Daoy (cell line): ENCODE measurements at places on chromosomes 5 and 9. TPM values are rescaled to one million over a fixed set of nuclear protein-coding genes. Genes with fewer than 3 reads are reported as not detected.

The CCNO gene
- total RNA-seq, result 6.2 and 7.1 TPM in 2 replicates

GRCh38 chr5:134506054-134507039 lies 19.1 kb upstream of the JADE2 start:
- DNase-seq, result peak; percentile 63

DNA sequence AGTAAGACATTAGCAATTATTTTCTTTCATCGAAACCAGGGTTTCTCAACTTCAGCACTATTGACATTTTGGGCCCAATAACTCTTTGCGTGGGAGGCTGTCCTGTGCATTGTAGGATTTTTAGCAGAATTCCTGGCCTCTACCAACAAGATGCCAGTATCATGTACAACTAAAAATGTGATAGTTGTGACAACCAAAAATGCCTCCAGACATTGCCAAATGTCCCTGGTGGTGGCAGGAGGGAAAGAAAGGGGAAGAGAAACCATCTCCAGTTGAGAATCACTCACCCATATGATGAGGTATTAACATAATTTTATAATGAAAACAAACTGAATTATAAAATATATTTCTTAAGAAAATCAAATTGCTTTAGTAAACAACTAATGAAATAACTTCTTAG lies 406.1 kb downstream of the RAB3C start:
- DNase-seq, result no peak

GRCh38 chr9:86941197-86941596 lies 6.1 kb downstream of the GAS1 start:
- no peak for DNase-seq

The FABP6 gene
- total RNA-seq, result 5.7 and 10.7 TPM in 2 replicates

GRCh38 chr9:100308965-100309564 lies 43.7 kb downstream of the TEX10 start:
- DNase-seq, result no peak

DNA sequence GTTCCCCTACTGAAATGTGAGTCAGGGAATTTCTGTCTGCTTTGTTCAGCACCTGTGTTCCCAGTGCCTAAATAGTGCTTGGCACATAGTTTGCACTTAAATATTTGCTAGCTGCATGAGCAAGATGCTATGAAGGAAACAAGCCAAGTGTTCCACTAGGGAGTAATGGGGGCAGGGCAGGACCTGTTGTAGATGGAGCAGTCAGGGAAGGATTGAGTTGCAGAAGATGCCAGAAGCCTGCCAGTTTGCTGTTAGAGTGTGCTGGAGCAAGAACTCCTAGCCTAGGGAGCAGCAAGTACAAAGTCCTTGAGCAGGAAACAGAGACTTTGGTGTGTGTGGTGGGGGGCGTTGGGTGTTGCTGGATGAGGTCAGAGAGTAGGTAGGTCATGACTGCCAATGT lies 87.5 kb downstream of the DAB2IP start:
- DNase-seq, result no peak

GRCh38 chr9:133742849-133743444 lies 4.8 kb upstream of the SARDH start:
- peak; percentile 80 for DNase-seq

The GNA14 gene
- total RNA-seq, result 0.23 and 0.48 TPM in 2 replicates

The SMIM23 gene
- total RNA-seq, result not detected in 2 replicates

- no peak for DNase-seq
These were observed 18.9 kb downstream of the SEMA4D start for GRCh38 chr9:89478821-89479668.

The QRFP gene
- total RNA-seq, result not detected in 2 replicates

The TAF11L2 gene
- total RNA-seq, result not detected in 2 replicates

The PCDHGA10 gene
- 0.06 and 0.30 TPM in 2 replicates for total RNA-seq

The CAMLG gene
- 24.7 and 32.3 TPM in 2 replicates for total RNA-seq

The FCHSD1 gene
- total RNA-seq, result 7.5 and 13.2 TPM in 2 replicates

GRCh38 chr9:123868002-123868401 lies 61.9 kb downstream of the DENND1A start:
- no peak for DNase-seq

The CEL gene
- 0.18 and 0.29 TPM in 2 replicates for total RNA-seq

DNA sequence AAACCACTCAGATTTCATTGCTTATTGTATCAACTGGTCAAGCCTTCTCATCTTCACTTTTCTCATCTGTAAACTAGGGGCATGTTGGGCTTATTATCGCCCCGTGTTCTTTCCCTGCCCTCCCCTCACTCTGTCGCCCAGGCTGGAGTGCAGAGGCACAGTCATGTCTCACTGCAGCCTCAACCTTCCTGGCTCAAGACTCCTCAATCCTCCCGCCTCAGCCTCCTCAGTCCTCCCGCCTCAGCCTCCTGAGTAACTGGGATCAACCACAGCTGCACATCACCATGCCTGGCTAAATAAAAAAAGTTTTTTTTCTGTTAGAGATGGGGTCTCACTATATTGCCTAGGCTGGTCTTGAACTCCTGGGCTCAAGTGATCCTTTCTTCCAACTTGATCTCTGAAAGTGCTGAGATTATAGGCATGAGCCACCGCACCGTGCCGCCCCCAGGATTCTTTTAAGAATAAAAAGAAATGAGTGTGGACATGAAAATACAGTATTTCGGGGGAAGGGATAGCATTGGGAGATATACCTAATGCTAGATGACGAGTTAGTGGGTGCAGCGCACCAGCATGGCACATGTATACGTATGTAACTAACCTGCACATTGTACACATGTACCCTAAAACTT lies 2.0 kb downstream of the MAML1 start:
- DNase-seq, result no peak

- no peak for DNase-seq
These were observed 42.0 kb downstream of the THBS4 start for GRCh38 chr5:80077051-80077714.

DNA sequence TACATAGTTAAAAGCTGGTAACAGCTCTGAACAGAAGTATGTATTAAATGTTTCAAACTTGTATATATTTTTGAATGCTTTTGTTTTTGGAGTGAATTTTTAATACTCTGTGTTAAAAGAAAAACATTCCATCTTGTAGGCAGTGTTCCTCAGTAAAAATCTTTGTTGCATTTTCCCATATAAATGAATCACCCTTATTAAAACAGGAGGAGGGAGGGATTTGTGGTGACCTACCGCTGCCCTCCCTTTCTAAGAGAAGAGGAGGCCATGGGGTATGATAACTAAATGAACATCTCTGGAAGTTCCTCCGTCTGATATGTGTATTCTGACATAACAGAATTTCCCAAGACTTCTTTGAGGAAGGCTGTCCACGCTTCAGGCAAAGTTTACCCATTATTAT lies 53.4 kb downstream of the INIP start:
- no peak for DNase-seq
